ENCODE measurements at places on chromosomes 7 and 10.

- DNase-seq = no peak
Measured at GRCh38 chr7:31121601-31122000, 69.5 kb downstream of the ADCYAP1R1 start.

DNA sequence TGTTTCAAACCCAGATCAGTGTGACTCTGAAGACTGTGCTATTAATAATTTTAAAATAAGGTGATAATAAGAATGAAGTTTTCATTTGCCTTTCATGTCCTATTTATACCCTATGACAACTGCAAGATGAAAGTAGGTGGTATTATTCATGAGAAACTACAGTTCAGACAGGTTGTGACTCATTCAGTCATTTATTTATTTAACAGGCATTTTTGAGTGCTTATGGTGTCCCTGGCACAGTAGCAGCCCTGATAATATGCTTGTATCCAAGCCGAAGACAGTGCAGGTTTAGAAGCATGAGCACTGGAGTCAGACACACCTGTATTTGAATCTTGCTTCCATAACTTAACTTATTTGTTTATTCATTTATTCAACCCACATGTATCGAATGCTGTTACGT lies 87.1 kb downstream of the FZD1 start:
- no peak for DNase-seq

DNA sequence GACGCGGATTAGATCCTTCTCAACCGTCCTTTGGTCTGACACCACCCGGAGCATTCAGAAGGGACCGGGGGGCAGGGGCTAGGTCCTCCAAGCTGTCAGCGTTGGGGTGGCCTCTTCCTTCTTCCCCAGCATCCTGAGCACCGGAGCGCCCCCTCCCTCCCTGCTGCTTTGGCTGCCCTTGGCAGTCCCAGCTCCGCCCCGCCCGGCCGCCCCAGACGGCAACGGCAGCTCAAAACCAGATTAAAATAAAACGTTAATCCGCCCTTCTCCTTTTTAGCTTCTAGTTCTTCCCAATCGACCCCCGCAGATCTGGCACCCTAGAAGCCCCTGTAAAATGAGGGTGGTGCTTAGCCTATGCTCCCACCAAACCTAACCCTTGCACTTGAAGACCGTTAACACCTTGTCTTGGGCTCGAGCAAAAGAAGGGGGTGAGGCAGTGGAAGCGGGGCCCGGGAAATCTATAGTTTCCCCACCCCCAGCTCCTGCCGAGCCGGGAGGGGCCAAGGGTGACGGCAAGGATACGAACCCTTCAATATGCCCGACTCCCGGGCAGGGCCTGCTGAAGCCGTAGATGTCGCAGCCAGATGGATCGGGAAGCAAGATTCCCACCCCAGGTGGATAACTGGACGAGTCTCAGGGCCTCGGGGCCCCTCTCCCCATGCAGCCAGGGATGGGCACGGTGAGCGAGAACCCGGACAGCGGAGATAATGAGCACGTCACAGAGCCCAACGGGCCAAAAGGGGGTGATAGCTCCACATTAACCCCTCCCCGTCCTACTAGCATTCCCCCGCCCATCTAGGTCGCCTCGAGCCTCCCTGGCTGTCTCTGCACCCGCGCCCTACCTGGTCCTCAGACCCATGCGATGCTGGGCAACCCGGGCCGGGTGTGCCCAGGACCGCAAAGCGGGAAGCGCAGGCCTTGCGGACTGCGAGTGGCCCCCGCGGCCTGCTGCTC lies 169.7 kb downstream of the NRF1 start:
- no peak for DNase-seq

GRCh38 chr7:150784954-150785353 lies 15.2 kb downstream of the TMEM176B start:
- no peak for DNase-seq

DNA sequence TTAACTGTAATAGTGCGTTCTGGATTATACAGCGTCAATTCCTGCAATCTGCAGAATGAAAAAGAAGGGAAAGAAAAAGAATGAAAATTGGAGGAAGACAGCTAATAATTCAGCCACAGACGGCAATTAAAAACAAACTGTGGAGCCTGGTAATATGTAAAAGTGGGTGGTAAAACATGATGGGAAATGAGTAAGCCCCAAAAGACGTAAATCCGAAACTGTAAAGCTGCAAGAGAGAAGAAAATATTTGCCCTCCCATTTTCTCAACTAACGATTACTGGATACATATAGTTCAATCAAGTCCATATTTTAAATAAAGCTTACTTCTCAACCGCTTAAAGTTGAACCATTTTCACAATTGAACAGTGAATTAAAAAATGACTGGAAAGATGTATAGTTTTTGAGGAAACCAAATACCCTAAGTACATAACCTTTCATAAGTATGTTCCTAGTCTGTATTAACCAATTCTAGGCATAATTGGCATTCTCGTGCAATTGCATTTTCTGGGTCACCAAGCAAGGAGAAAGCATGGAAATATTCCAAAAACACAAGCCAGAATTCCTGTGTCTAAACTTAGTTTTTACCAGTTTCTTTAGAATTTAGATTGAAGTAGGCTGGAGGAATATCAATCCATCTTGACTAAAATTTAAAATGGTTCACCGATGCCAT lies 44.8 kb downstream of the MALSU1 start:
- DNase-seq = no peak

DNA sequence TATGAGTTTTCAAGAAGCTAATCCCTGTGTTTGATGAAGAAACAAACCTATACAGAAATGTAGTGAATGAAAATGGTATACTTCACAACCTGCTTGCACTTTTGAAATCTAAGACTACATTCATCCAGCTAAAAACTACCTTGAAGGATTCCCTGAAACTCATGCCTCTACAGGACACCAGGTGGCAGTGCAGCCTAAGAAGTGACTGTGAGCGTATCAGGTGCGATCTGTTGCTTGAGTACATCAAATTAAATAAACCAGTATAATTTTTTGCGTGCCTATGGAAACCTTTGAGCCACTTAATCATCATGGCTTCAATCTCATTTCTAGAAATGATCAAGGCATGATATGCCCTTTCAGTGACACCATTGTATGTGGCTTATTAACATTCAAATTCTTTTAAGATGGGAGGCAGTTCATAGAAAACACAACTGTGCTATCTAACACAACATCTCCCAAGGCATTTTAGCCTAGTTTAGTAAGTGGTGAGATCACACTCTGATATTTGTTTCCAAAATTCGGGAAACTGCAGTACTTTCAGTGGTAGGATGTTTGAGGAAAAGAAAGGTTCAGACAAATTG lies 57.4 kb downstream of the PPP1R17 start:
- peak; percentile 5 for DNase-seq

DNA sequence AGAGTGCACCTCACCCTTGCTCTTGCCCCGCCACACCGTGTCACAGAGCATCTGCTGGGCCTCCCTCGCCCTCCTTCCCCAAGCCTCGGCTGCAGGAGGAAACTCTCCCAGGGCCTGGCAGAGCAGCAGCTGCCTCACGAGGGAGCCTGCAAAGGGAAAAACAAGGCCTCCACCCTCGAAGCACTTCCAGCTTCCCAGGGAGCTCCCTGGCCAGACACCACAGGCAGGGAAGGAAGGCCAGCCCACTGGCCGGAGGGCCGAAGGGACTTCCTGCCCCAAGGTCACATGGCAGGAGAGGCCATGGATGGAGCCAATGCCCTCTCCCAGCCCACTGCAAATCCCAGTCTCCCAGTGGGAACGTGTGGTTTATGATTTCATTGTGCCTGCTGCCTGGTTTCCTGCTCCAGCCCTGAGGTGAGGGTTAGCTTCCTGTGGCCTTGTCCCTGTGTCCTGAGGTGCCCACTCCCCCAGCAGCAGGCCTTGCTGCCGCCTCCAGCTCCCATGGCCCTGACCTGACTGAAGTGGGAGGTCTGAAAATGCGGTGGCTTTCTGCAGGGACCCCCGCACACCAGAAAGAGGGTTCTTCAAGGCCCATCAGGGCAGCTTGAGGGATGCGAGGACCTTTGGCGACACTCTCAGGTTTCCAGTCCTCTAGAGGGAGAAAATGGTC lies 100.5 kb upstream of the PPIF start:
- DNase-seq = no peak

GRCh38 chr7:103989785-103990767 lies 618 bp upstream of the RELN start:
- DNase-seq = no peak

DNA sequence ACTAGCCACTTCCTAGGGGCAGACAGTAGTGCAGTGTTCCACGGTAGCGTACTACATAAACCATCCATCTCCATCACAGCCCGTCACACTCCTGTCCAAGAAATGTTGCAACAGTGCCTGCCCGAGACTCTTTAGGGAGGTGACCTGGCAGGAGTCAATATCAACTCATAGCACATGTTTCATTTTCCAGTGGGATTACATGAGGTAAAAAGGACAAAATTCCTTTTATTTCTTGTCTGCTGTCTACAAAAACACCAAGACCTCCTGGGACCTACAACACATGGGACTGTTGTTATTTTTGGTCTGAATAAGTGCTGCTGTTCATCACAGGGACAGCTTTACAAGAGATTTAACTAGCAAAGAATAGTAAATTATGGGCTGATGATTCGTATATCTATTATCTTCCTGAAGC lies 99.9 kb downstream of the MPP7 start:
- DNase-seq = no peak

DNA sequence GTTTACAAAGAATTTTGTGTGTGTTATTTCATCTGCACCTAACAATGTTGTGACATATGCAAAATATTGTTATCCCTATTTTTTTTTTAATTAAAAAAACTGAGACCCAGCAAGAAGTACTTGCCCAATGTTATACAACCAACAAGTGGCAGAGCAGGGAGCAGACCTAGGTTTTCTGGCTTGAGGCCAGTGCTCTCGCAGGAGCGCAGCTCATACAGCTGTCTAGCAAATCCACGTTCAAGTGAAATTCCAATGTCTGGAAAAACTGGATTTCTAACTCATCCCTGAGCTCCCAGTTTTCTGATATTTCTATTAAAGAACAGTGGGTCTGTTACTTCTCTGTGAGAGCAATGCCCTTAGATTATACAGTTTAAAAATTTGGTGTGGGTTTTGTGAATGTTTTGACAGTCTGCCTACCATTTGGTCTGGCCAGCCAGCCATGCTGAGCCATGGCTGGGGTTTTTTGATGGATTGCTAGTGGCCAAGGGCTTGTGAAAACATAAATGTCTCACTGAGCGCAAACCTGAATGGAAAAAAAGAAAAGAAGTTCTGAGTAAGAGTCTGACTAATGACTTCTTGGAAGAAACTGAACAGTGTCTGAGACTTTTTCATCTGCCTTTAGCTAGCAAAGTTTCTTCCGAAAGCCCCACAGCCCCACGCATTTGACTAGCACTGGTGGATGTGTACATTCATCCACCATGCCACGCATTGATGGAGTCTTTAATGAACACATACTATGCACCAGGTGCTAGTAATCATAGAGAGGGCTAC lies 15.4 kb upstream of the PRF1 start:
- DNase-seq = no peak

- DNase-seq = peak; percentile 52
Measured at GRCh38 chr7:36781011-36781738, 56.9 kb upstream of the AOAH start.

- no peak for DNase-seq
Measured at GRCh38 chr7:122682815-122683550, 15.9 kb downstream of the RNF133 start.
